ENCODE measurements at places on chromosomes 2 and 18.

GRCh38 chr18:28147674-28148171 lies 29.2 kb downstream of the CDH2 start:
- DNase-seq = no peak

GRCh38 chr18:61322265-61322873 lies 10.9 kb upstream of the CDH20 start:
- no peak for DNase-seq

- DNase-seq = no peak
These were observed 27.8 kb downstream of the RAB31 start for GRCh38 chr18:9735879-9736278.

- no peak for DNase-seq
These were observed 805 bp upstream of the KRTCAP3 start for GRCh38 chr2:27441226-27441926.

DNA sequence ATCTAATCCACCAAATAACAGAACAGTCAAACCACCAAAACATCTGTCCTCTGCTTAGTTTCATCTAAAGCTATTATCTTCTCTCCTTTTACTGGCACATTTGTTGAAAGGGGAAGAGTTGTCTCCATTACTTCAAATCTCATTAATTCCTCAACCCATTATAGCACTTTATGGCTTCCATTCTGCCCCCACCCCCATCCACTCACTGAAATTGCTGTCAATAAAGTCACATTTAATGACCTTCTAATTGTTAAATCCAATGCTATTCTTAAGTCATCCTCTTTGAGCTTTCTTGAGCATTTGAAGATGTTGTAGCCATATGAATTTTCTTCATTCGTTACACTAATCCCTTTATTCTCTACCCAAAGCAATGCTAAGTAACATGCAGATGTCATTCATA lies 5.2 kb downstream of the OXER1 start:
- DNase-seq = no peak

DNA sequence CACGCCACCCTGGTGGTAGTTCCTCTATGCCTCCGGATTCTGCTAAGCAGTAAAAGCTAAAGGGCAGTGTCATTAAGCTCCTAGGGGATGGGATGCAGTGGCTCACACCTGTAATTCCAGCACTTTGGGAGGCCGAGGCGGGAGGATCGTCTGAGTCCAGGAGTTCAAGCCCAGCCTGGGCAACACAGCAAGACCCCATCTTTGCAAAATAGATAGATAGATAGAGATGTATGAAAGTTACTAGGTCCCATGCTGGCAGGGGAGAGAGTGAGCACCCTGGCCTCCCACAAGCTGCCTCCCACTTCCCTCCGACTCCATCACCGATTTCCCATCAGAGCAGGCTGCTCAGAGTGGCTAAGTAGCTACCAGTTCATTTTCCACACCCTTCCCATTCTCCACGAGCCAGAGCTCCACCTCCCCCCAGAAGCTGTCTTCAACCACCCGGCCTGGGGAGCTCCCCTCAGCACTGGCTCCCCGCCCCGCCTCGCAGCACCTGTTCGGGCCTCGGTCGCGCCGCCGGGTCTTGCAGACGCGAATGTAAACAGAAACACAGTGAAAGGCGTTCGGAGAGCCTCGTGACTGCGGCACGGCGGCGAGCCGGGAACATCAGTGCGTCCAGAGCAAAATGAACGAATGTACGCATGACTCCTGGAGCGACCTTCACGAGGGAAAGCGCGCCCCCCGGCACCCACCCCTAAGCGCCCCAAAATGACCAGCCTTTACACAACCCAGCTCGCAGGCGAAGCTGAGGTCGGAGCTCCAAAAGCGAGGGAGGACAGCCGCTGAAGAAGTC lies 598 bp upstream of the CEP68 start:
- no peak for DNase-seq

- no peak for DNase-seq
These were observed 60.9 kb upstream of the NT5C1B start for GRCh38 chr2:18650221-18650620.

DNA sequence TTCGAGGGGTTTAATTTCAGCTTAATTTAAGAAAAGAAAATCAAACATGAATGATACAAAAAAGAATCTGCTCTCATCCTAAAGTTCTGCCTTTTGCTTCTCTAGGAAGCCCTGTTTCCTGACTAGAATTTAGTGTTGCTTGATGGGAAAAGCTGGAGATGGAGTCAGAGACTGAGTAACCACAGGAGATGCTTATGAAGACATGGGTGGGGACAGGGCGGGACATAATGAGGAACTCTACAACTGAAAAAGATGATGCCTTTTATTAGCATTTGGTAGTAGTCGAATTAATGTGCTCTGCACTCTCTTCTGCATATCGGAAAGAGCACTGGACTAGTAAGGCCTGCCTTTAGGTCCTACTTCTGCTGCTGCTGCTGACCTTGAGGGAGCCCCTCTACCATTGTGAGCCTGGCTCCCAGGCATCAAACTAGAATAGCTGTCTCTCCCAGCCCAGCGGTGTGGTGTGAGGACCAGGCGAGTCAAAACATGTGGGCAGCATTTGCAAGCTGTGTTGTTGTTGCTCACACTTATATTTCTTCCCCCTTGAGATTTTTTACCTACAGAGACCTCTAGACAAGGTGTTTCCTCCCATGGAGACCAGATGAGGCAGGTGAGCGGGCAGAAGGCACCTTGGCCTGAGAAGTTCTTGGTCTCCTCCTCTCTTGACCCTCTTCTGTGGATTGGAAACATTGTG lies 61.5 kb downstream of the INPP4A start:
- no peak for DNase-seq

- DNase-seq = no peak
These were observed 716.7 kb upstream of the GCFC2 start for GRCh38 chr2:76427452-76427851.

DNA sequence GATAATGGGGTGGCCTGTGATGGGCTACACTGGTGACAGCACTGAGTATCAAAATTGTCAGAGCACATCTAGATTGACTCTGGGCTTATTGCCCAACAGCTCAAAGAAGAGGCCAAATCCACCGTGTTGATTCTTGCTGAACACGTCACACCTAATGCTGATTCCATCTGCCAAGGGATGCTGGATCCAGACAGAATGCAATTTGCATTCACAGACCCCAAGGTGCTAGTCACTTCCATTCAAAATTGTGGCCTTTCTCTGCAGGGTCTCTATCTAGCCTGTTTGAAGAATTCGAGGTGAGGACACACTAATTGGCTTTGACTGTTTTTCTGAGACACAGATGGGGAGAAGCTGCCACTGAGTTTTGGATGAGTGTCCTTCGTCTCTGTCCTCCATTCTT lies 13.5 kb upstream of the GPR39 start:
- DNase-seq = no peak

DNA sequence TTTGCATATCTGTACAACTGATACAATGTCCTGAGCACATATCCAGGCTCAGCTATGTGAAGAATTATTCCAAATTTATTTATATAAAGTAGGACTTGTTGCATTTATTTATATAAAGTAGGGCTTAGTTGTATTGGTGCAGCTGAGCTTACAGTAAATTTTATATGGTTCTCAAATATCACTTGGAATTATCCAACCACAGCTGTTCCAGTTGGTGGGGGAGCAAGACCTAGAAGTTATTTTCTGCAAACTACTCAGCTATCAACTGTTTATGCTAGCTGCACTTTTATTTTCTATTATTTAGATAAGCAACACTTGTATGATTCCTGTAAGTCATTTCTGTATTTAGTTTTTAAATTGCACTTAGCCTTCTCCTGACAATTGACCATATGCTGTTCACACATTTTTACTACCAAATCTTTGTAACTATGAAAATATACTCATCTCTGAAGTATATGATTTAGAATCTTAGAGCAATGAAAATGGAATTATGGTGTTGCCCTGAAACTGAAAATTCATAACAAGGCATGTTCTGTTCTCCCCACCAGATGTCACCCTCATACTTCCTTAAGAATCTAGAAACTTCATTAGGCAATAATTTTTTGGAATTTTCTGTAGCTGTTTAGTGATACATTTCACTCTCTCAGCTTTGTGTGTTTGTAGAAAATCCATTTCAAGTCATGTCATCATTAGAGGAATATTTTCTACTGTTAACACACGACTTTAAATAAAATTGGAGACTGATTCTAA lies 157.0 kb upstream of the CBLN2 start:
- no peak for DNase-seq

DNA sequence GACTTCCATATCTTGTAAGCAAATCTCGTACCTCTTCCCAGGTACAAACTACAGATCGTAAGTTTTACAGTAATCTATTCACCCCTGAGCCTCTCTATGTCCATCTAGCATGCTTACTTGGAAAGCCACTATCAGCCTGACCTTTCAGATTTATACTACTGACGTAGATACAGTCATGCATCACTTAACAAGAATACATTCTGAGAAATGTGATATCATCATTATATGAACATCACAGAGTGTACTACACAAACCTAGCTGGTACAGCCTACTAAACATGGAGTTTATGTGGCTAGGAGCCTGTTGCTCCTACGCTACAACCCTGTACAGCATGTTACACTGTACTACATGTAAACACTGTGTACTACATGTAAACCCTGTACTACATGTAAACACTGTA lies 293.2 kb upstream of the ZNF804A start:
- no peak for DNase-seq

- no peak for DNase-seq
These were observed 3.8 kb downstream of the TCF4 start for GRCh38 chr18:55584201-55584600.

GRCh38 chr2:153622285-153622684 lies 143.7 kb upstream of the RPRM start:
- no peak for DNase-seq

DNA sequence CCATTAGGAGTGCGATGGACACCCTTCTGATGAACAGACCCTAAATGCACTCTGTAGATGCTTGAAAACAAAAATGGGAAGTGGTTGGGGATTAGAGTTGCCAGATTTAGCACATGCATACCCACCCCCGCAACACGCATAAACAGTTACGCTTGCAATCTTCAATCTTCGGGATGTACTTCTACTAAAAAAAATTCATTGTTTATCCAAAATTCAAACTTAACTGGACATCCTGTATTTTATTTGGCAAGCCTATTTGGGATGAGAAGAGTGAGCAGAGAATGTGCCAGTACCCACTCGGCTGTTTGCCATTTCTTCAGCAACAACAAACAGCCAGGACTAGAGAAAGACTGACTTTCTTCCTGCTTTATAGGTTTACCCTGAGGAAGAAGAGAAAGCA lies 18.4 kb downstream of the KIAA2012 start:
- DNase-seq = no peak

DNA sequence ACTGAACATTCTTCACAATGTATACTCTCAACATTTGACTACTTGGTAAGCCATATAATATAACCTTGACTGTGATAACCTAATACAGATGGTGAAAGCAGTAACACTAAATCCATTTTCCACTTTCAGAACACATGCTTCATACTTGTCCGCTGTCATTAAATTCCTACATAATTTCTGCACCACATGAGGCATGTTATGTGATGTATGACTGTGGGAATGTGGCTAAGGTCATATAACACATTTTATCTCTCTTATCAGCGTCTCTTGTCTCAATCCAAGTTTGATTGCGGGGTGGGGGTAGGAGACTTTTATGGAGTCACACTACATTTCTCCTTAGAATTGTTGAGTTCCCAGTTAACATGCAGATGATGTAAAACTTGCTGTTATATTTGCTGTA lies 110.9 kb downstream of the MTCL1 start:
- DNase-seq = no peak

- no peak for DNase-seq
These were observed 99.6 kb downstream of the PRPF40A start for GRCh38 chr2:152617456-152618192.

GRCh38 chr2:55338268-55338667 lies 69.2 kb upstream of the MTIF2 start:
- no peak for DNase-seq

DNA sequence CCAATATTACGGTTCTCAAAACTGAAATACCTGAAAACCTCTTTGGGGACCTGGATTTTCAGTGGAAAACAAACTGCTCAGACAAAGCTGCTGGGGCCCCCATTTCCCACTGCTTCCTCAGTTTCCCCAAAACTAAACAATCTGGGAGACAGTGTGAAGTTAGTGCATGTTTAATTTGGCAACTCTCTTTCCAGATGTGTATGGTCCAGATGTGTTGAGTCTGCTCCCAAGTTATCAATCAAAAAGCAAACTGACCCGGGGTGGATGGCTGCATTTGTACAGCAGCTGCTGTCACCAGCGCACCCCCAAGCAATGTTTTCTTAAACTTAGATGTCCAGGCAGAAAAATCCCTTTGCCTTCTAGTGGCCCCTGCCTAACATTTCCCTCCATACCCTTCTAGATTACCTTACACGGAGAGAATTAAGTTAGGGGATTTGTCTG lies 136.9 kb downstream of the COPS8 start:
- DNase-seq = no peak

GRCh38 chr2:204665207-204665606 lies 119.9 kb downstream of the PARD3B start:
- DNase-seq = no peak

GRCh38 chr2:111135910-111136297 lies 15.2 kb downstream of the BCL2L11 start:
- DNase-seq = no peak

- DNase-seq = no peak
These were observed 9.9 kb downstream of the ACVR1 start for GRCh38 chr2:157866202-157866601.

GRCh38 chr2:212949786-212950185 lies 201.6 kb downstream of the IKZF2 start:
- DNase-seq = no peak

DNA sequence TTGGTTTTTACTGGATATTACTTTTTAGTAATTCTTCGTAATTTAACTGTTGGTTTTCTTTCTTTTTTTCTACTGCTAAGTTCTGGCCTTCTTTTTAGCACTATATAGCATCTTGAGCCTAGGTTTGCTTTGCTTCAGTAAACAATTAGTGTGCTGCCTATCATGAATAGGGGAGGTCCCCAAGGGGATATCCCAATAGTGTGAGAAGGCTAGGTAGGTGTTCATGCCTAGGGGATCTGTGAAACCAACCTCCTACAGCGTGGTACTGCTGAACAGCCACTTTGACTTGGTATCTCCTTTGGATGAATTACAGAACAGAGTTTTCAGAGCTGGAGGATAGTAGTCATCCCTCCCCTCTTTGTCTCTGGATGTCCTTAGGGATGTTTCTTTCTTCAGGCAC lies 310.2 kb upstream of the HNMT start:
- DNase-seq = no peak

- DNase-seq = no peak
These were observed 266.6 kb downstream of the ACTR3 start for GRCh38 chr2:114156366-114157056.

DNA sequence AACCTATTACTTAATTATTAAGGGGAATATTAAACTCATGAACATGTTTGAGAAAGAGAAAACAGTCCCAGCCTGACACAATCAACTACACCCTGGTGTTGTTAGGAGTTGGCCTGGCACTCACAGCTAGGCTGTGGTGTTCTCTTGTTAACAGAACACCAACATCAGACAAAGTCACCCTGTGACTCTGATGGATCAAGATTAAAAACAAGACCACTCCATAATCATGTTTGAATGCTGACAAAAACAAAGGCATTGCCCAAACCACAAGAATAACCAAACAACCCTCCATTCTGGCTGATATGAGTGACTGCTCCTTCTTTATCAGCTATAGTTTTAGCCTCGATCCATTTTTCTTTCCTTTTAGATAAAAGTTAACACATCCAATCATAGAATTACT lies 3.0 kb downstream of the BOLL start:
- DNase-seq = no peak

Data from activated CD4-positive, CD25-positive, alpha-beta regulatory T cell treated with anti-CD3 and anti-CD28 coated beads, Interleukin-2, amount 50 U/mL, for 16 hours (primary cell).